ENCODE measurements at places on chromosomes 5 and 9. TPM values are rescaled to one million over a fixed set of nuclear protein-coding genes. Genes with fewer than 3 reads are reported as not detected.
A peak's percentile ranks its signal among the peaks of the same experiment; 100 is the strongest.

Gene SLC25A48
- 0.19 TPM for polyA plus RNA-seq

Gene LAMC3
- 15.0 TPM for polyA plus RNA-seq

Gene BNC2
- polyA plus RNA-seq = not detected

Gene PLAC8L1
- 0.57 TPM for polyA plus RNA-seq

Gene CFAP90
- 0.15 TPM for polyA plus RNA-seq

Gene MAST4
- polyA plus RNA-seq = 36.5 TPM

Gene HTR4
- not detected for polyA plus RNA-seq

Gene ZNF366
- polyA plus RNA-seq = 2.3 TPM

- peak; percentile 87 for DNase-seq
Measured at GRCh38 chr5:150155258-150156026, at the start of gene PDGFRB. TSS of gene PDGFRB (minus strand) at chr5:150155845. CDS start at chr5:150137047, 18,798 bp downstream.

GRCh38 chr5:168833936-168834335 lies 254.8 kb upstream of the PANK3 start:
- DNase-seq = no peak

DNA sequence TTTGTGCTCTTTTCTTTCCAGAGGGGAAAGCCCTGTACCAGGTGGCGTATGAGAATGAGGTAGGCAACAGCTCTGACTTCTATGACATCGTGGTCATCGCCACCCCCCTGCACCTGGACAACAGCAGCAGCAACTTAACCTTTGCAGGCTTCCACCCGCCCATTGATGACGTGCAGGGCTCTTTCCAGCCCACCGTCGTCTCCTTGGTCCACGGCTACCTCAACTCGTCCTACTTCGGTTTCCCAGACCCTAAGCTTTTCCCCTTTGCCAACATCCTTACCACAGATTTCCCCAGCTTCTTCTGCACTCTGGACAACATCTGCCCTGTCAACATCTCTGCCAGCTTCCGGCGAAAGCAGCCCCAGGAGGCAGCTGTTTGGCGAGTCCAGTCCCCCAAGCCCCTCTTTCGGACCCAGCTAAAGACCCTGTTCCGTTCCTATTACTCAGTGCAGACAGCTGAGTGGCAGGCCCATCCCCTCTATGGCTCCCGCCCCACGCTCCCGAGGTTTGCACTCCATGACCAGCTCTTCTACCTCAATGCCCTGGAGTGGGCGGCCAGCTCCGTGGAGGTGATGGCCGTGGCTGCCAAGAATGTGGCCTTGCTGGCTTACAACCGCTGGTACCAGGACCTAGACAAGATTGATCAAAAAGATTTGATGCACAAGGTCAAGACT lies 10.3 kb downstream of the PCYOX1L start:
- no peak for DNase-seq

DNA sequence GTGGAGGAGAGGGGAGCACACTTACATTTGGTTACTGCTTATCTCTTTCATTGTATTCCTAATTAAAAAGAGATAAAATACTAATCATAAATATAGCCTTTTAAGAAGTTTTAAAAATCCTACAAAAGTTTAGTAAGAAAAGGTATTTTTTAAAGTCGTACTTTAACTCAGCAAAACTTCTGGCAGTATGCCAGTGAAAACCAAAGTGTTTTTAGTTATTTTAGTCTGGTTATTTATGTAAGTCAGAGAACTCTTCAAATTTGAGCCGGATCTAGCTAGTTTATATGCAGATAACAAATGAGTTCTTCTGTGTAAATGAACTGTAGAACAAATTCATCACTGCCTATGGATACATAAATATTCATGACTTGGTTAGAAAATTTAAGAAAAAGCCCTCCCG lies 36.5 kb upstream of the ANKDD1B start:
- peak; percentile 28 for DNase-seq

GRCh38 chr5:71738662-71739361 lies 19.7 kb downstream of the CARTPT start:
- DNase-seq = no peak

DNA sequence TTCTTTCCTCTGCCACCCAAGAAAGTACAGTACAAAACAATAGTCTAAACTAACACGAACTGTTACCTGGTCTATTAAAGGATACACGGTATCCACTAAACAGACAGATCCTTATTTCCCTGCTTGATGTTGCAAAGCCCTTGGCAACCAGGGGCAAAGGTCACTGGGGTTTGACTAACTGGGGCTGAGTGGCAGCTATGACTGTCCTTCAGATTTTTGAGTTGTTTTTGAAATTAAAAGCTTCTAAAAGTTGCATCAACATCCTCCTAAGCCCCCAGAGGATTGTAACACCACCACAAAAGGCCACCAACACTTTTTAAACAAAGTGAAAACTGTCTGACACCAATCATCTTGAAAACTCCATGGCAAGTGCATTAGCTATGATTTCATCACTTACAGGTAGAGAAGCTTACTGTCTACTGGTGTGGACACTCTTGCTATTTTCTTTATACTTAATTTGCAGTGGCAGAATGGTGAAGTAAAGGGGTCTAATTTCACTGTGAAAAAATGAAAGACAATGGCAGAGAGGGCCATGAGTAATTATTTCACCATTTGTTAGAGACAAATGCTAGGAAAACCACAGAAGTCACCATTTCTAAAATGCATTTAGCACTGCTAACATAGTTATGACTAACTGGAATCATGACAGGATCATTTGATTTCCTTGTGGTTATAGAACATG lies 292.4 kb downstream of the EFNA5 start:
- no peak for DNase-seq

DNA sequence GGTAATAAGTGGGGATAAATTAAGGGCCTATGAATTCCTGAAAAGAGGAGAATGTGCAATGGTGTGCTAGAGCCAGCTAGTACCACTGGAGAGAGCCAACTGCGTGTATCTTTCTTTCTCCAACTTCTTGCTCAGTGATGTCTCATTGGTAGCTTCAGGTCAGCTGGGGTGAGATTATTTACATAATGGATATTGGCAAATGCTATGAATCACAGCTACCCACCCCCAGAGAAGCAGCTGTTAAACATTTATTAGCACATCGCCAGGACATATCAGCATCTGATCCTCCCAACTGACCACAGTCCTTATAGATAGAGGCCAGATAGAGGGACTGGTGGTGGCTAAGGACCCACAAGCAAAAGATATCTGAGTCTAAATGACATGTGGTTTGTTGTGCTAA lies 421.3 kb downstream of the ACTL7B start:
- DNase-seq = no peak

- DNase-seq = no peak
Measured at GRCh38 chr9:76001459-76001858, 111.0 kb downstream of the PCSK5 start.

GRCh38 chr5:137129886-137130680 lies 369.0 kb downstream of the SPOCK1 start:
- no peak for DNase-seq

- DNase-seq = no peak
Measured at GRCh38 chr5:71705421-71705820, 13.7 kb upstream of the CARTPT start.

GRCh38 chr9:95756986-95757385 lies 118.5 kb upstream of the ERCC6L2 start:
- DNase-seq = no peak

DNA sequence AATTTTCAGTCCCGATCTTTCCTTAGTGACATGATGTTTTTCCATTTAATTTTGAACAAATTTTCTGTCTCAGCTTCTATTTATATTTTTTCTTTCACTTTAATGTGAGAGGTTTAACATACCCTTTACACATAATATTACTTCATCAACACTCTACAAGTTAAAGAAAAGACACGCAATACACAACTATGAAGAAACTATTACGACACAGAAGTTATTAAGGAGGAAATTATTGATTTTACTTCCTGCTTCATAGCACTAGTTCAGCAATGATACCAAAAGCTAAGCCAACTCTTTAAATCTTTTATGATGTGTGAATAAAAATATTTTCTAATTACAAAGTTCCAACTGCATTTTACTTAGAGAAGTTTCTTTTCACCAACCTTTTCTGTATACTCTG lies 432.3 kb upstream of the DAB2 start:
- no peak for DNase-seq

DNA sequence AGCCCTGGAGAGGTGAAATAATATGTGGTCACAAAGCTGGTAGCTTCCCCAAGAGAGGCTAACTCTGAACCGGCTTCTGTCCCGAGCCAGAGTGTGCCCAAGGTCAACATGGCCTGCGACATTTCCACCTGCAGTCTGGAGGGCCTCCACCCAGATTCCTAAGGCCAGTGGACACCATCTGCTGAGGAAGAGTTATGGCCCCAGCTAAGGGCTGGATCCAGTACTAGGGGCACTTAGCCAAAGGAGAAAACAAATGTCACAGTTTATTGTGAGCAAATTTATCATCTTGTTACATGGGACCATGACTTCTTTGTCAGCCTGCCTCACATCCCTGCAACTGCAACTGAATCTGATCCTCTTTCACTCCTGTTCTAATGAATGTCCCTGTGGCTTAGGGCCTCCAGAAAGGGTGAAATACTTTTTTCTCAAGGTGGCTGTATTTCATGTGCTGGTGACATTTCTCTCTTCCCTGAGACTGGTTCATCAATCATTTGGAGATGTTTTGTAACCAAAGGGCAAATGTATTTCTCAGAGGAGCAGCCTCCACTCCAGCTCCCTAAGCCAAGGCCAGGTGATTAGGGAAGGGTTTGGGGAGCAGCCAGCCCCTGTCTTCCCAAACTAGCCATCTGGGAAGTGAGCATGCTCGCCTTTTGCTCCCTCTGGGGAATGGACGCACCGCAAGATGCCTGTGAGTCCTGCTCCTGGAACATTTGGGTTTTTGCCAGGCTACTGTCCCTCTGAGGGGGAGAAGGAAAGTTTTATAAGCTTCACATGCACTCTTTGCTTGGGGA lies 148.3 kb downstream of the CMYA5 start:
- DNase-seq = peak; percentile 70

DNA sequence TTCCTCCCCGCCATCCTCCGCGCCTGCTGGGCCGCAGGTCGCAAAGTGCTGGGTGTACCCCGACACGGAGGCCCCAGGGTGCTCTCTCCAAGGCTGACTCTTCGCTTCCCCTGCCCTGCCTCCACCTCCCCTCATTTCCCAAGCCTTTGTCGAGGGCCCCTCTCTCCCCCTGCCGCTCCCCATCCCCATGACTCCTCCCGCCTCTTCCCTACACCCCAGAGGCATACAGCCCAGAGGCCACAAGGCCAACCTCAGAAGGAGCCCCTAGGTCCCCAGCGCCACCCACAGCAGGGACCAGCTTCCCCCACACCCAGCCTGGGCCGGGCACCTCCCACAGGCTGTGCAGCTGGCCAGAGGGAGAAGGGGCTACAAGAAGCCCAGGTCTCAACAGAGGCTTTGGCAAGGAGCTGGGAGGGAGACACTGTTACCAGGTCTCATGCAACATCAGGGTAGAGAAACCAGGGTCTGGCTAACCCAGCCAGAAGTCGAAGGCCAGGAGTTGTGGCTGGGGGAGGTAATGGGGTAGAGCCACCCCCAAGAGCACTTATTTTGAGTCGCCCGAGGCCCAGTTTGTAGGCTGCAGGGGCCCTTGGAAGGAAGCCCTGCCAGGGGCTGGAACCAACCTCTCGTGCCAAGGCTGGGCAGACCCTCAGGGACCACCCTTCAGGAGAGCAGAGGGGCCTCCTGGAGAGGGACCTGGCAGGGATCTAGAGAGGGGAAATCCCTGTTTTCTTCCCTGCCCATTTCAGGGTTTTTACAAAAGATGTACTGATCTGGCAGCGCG lies 24.5 kb upstream of the SARDH start:
- DNase-seq = no peak

DNA sequence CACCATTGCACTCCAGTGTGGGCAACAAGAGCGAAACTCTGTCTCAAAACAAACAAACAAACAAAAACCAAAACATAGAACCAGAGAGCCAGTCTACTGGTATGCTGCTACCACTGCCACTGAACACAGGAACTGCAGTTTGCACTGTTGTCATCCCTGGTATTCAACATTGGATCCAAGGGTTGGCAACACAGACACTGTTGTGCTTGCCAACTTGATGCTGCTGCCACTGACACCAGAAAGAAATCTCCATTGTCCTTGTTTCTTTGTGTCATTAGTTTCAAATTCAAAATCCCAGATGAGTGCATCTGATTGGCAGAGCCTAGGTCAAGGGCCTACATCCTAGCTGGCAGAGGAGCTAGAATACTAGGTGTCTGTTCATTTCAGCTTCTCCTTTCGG lies 16.2 kb downstream of the HINT1 start:
- DNase-seq = no peak

Data from muscle of arm (tissue), 14 donors.